Stimulated activated CD4-positive, alpha-beta T cell treated with anti-CD3 and anti-CD28 coated beads, Interleukin-15, amount 100 ng/mL, for 48 hours (primary cell): ENCODE measurements at places on chromosomes 13 and 19.

GRCh38 chr19:56155124-56155687 lies 14.1 kb downstream of the ZNF444 start:
- no peak for DNase-seq

- no peak for DNase-seq
Measured at GRCh38 chr13:24066405-24067295, 93.9 kb upstream of the SPATA13 start.

DNA sequence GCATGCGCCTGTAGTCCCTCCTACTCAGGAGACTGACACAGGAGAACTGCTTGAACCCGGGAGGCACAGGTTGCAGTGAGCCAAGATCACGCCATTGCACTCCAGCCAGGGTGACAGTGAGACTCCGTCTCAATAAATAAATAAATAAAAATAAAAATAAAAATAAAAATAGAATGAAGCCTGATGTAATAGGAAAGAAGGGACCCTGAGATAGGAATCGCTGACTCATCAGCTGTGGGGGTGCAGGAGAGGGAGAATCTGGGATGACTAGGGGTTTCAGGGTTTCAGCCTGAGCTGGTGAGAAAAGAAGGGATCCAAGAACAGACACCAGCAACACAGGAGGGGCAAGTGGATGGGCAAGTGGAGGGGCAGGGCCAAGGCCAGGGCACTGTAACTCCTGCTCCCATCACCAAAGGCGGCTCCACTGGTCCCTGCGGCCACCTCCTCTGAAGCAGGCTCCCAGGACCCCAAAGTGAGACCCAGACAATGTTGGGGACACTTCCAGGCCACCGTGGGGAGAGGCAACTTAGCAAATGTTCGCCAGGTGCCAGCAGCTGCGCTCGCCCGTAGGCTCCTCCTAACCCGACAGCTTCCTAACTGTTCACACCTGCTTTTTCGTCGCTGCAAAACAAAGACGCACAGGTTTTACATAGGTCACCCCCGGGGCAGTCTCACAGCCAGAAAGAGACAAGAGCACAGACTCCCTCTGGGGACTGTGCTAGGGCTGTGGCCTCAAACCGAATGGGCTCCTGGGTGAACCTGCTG lies 1.2 kb downstream of the HAUS8 start:
- no peak for DNase-seq

- DNase-seq = no peak
Measured at GRCh38 chr13:69571606-69572323, 535.9 kb upstream of the ATXN8OS start.

GRCh38 chr13:33146843-33147611 lies 130.8 kb downstream of the KL start:
- no peak for DNase-seq
